ENCODE measurements at places on chromosomes 1 and 21. TPM values are rescaled to one million over a fixed set of nuclear protein-coding genes. Genes with fewer than 3 reads are reported as not detected.

DNA sequence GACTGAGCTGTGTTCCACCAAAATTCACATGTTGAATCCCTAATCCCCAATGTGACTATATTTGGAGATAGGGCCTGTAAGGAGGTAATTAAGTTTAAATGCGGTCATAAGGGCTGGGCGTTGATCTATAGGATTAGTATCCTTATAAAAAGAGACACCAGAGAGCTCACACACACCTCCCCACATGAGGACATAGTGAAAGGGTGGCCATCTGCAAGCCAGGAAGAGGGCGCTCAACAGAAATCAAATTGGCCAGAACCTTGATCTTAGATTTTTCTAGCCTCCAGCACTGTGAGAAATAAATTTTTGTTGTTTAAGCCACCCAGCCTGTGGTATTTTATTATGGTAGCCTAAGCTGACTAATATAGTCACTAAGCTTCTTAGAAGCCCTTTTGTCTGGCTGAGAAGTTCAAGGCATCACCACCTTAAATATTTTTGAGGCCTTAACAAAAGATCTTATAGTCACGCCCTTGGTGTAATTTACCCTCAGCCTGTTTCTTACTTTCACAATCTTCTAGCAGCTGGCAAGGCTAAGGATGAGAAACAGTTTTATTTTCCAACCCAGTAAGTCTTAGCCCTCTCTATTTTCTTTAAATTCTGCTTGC is 28.8 kb downstream of the GORAB start:
- DNase-seq: no peak

The C1orf185 gene
- not detected for total RNA-seq

The SLC5A3 gene
- total RNA-seq: 21.7 TPM

The MGST3 gene
- 26.6 TPM for total RNA-seq

The CELA3A gene
- not detected for total RNA-seq

GRCh38 chr1:2504225-2504948 is 22.0 kb downstream of the PANK4 start:
- no peak for DNase-seq

GRCh38 chr1:30089024-30089430 is 634.4 kb downstream of the MATN1 start:
- DNase-seq: no peak

GRCh38 chr1:109785446-109786111 is 21.9 kb upstream of the EPS8L3 start:
- no peak for DNase-seq

The GBP6 gene
- 0.07 TPM for total RNA-seq

The UTS2 gene
- total RNA-seq: not detected

The OLFML3 gene
- total RNA-seq: 0.10 TPM

DNA sequence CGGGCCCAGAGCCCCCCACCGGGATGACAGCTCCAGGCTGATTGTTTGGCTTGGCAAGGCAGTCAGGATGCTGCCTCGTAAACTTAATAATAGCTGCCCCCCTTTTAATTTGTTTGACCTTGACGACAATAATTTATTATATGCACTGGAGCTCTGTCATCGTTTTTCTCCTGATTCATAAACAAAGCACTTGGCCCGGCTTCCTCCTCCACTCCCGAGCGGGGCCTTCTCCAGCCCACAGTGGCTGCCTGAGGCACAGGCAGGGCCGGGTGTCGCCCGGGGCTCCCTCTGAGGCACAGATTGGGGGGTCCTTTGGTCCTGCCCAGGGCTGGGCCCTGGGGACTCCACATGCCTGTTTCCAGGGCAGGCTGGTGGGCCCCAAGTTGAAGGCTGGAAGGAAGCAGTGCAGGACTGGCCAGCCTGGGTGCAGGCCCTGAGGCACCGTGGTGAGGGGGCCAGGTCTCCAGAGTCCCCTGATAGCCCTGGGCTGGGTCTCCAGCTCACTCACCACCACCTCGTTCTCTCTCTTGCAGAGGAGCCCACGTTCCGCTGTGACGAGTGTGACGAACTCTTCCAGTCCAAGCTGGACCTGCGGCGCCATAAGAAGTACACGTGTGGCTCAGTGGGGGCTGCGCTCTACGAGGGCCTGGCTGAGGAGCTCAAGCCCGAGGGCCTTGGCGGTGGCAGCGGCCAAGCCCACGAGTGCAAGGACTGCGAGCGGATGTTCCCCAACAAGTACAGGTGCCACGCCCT is 52.0 kb upstream of the ARHGEF16 start:
- no peak for DNase-seq

- peak; percentile 52 for DNase-seq
Measured at GRCh38 chr1:1777950-1778662, at the start of gene NADK. Gene NADK, minus strand, starts transcription at chr1:1778470. Its CDS starts 13,064 bp downstream, at chr1:1765406.

GRCh38 chr1:51551081-51551480 is 32.0 kb upstream of the EPS15 start:
- DNase-seq: no peak

DNA sequence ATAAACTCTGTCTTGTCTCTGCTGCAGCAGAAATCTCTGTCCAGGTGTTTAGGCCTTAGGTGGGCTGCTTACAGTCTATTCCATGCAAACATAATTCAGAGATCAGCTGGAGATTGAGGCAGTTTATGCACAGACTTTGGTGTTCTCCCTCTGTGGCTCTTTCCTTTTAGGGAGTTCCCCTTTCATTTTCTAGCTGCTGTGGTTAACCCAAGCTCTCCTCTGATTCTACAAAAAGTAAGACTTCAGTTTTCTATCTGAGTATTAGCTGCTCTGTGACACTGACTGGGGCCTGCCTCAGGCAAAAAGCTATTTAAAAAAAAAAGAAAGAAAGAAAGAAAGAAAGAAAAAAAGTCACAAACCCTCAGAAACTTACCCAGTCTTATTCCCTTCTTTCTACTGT is 211.1 kb downstream of the CAMTA1 start:
- DNase-seq: peak; percentile 30

GRCh38 chr1:56188855-56189254 is 390.5 kb downstream of the PLPP3 start:
- DNase-seq: no peak
